ENCODE measurements at places on chromosomes 7 and 10.

DNA sequence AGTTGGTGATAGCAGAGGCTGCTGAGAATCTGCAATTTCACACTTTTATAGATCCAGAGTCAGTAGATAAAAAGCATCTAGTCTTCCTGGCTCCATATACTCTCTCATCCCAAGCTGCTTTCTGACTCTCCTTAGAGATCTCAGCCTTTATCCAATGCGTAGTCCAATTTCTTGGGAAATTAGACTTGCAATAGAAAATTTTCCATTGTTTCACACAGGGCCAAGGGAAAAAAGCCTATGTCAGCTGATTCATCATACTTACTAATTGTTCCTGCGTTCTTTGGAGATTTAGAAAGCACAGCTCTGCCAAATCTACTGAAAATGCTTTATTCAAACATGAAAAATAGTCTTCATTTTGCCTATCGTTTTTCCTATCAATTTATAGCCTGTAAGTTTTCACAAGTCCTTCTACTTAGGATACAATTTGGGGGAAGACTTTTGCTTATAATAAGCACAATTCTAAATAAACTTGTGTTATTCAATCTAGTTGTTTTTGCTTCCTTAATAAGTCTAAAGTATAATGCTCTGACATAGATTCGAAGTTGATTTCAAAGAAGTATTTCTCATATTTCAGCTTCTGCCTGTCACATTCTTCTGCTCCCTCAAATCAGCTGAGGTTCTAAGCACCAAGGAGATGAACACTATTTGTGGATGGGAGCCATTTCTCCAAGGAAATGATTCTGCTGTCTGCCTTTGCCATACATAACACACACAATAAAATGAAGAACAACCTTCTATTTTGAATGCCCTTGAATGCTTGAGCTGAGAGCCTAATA is 165.4 kb downstream of the ADAM12 start:
- no peak for DNase-seq

DNA sequence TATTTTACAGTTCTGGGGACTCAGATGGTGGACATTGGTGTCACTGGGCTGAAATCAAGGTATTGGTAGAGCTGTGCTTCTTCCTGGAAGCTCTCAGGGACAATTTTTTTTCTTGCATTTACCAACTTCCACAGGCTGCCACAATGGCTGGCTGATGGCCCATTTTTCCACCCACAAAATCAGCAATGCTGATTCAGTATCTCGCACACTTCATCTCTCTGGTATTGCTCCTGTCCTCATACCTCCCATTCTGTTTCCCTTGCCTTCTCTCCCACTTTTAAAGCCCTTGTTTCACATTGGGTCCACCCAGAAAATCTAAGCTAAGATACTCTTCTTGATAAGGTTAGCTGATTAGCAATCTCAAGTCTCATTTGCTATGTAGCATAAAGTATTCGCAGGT is 530.9 kb upstream of the POM121L12 start:
- no peak for DNase-seq

GRCh38 chr7:50962962-50963374 is 180.3 kb upstream of the GRB10 start:
- DNase-seq, result no peak

- no peak for DNase-seq
Measured at GRCh38 chr7:85821926-85822325, 635.1 kb upstream of the SEMA3D start.

- DNase-seq, result peak; percentile 96
Measured at GRCh38 chr10:21533467-21534279, at the start of gene MLLT10. MLLT10 (plus strand) TSS chr10:21534232; CDS start chr10:21534645, 413 bp downstream.
